Activated T-helper 1 cell treated with anti-CD3 and anti-CD28 coated beads, Interleukin-12 subunit alpha, Interleukin-12 subunit beta, Interleukin-2, Interleukin-4 antibody, amounts not matched to agents 30 ng/mL and 10 ng/mL and 1 ng/mL, durations not matched to agents 14 hours and 24 hours and 36 hours (primary cell): ENCODE measurements at places on chromosomes 16 and 17. TPM values are rescaled to one million over a fixed set of nuclear protein-coding genes. Genes with fewer than 3 reads are reported as not detected.

DNA sequence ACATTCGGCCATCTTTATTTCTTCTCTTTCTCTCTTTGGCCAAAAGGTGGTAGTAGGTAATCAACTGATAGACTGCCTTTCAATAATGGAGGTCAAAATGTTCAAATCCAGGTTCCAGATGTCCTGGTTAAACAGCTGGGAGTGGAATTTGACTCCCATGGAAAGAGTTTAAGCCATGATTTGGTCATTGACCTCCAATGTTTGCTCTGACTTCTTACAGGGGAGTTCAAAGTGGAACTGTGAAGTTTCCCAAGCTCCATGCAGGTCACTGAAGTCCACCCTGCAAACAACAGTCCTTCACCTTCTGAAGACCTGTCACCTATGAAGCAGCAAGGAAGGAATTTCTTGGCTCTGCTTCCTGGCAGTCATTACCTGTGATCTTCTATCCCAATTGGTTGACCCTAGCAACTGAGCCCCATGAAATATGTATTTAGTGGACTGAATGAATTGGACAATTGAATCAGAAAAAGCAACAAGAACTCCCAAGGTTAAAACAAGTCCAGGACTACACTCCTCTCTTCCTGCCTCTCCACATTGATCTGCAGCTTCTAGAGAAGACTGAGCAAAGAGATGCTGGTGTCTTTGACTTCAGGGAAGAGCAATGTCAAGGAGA, 28.0 kb upstream of the SOX9 start:
- DNase-seq, result no peak

DNA sequence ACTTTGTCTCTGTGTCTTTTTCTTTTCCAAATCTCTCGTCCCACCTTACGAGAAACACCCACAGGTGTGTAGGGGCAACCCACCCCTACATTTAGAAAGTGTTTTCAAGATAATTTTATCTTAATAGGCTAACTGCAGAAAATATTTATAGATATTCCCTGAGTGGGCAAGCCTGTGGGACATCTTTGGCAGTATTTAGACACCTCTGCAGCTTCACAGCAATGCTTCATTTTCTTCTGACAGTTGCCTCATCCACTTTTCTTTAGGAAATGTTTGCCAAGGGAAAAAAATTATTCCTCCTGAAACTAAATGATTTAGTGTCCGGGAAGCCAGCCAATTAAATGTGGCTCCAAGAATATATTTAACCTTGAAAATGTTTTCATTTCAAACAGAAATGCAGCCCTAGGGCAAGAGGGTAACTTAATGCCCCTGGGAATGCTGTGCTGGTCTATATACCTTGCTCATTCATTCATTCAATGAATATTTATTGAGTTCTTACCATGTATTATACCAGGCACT, 290.4 kb downstream of the ABCC12 start:
- DNase-seq, result no peak

- DNase-seq, result no peak
Observed at GRCh38 chr16:49352892-49353291, 20.7 kb upstream of the C16orf78 start.

GRCh38 chr17:72512649-72513556, 392.1 kb downstream of the SOX9 start:
- no peak for DNase-seq

Gene CDRT15L2
- not detected in 2 replicates for total RNA-seq

DNA sequence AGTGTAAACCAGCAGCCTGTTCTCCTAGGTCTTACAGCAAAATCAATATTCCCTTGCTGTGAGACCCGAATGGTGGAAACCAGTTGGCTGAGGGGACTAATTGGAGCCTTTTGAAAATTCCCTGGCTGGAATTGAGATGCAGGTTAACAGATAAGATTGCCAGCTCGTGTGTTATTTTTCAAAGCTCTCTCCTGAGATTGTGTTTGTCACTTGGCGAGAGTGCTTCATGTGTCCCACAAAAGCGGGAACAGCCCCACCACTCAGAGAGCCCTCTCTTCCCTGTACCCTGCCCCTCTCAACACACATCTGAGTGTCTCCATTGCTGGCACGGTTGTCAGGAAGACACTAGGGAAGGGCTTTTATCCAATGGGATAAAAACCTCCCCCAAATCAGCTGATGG, 356.1 kb downstream of the CPPED1 start:
- DNase-seq, result no peak

- peak; percentile 71 for DNase-seq
Observed at GRCh38 chr17:80761110-80761871, 216.7 kb downstream of the RPTOR start.

DNA sequence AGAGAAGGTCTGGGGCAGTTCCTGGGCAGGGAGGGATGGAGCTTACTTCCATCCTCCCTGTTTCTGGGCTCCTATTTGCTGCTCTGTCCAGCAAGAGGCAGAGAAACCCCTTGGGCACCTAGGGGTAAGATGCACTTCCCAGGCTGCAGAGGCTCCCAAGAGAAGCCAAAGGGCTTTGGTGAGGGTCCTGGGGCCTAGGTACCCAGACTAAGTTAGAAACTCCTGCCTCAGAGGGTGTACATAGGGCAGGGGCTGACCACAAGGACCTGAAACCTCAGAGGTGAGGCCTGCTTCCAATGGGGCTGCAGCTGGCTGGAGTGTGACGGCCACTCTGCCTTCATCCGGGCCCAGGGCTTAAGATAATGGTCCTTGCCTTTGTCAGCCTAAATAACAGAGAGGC, 1.6 kb upstream of the ARMC7 start:
- no peak for DNase-seq

DNA sequence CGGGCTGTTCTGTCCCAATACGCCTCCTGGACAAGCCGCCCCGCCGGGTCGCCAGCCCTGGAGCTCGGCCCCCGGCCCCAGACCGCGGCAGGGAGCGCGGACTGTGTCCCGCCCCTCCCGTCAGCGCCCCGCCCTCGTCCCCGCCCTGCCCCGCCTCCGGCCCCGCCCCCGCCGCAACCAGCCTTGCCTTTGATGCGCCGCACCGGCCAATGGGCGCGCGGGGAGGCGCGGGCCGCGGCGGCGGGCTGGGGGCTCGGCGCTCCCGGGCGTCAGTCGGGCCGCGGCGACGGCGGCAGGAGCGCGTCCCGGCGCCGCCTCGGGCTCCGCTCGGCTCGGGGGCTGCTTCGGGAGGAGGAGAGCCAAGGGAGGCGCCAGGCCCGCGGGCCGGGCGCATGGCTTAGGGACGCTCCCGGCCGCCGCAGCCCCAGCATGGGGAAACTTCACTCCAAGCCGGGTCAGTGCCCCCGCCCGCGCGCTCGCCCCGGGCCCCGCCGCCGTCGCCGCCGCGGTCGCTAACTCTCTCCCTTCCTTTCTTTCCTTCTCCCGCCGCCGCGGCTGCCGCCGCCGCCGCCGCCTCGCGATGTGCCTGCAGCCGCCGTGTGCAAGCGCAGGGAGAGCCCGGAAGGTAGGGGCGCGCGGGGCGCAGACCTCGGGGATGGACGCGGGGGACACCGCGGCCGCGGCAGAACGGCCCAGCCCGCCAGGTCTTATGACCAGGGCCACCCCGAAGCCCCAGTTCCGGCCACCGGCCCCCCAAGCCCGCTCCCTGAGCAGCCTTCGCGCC, at the start of gene NKD1:
TSS of gene NKD1 (plus strand) at position 272 of the 784 bp plus-strand sequence. CDS start at position 430, 158 bp downstream.
- peak; percentile 65 for DNase-seq

Gene CDH5
- total RNA-seq, result not detected in 2 replicates

- peak; percentile 28 for DNase-seq
Observed at GRCh38 chr16:11913425-11914079, 2.2 kb downstream of the GSPT1 start.

- no peak for DNase-seq
Observed at GRCh38 chr16:73887911-73888310, 408.7 kb upstream of the PSMD7 start.

GRCh38 chr17:28468781-28469180, 4.7 kb upstream of the SLC13A2 start:
- no peak for DNase-seq

Gene CHD9NB
- 0.24 and 1.1 TPM in 2 replicates for total RNA-seq

- no peak for DNase-seq
Observed at GRCh38 chr16:878072-878784, 77.7 kb upstream of the GNG13 start.

DNA sequence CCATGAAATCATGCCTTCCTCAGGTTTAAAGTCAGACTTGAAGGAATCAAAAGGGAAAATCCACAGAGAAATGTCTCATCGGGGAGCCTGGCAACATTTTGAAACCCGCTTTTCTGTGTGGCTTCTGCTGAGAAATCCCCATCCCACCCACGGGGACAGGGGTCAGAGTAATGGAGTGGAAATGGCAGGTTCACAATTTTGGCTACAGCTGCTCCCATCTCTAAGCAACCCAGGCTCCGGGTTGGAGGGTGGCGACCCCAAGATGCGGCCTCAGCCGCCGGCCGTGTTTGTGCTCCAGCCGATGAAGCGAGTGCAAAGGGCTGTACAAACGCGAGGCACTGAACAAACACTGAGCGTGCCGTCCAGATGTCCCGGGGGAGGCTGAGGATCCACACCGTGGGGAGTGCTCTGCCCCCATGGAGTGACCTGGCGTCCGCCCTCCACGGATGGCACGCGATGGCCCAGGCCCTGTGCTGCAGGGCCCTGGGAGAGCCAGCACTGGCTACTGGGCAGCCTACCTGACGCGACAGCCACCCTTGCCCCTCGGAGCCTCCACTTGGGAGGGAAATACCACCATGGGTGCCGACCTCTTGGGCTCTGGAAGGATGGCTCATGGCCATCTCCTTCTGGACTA, 22.2 kb downstream of the SLC43A2 start:
- no peak for DNase-seq

Gene RUNDC3A
- total RNA-seq, result 0.13 and 0.22 TPM in 2 replicates

- DNase-seq, result no peak
Observed at GRCh38 chr17:17034026-17034425, 8.2 kb upstream of the MPRIP start.

GRCh38 chr16:88489163-88489741, 36.2 kb downstream of the ZFPM1 start:
- no peak for DNase-seq

DNA sequence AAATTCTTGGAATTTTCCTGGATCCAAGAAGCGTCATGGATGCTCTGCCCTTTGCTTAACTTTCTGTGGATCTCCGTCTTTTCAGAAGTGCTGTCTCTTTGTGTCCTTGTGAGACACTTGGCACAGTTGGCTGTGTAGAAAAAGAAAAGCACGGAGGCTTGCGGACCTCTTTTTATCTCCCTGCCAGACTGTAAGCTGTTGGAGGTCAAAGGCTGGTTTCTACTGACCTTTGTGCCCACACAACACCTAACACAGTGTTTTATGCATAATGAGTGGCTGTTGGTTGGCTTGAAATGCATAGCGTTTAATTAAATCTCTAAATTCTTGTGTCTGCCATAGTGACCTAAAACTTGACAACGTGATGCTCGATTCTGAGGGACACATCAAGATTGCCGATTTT, 75.7 kb upstream of the CACNG3 start:
- DNase-seq, result no peak

Gene CLEC19A
- total RNA-seq, result not detected in 2 replicates

GRCh38 chr17:57120814-57121213, 35.8 kb downstream of the AKAP1 start:
- no peak for DNase-seq

DNA sequence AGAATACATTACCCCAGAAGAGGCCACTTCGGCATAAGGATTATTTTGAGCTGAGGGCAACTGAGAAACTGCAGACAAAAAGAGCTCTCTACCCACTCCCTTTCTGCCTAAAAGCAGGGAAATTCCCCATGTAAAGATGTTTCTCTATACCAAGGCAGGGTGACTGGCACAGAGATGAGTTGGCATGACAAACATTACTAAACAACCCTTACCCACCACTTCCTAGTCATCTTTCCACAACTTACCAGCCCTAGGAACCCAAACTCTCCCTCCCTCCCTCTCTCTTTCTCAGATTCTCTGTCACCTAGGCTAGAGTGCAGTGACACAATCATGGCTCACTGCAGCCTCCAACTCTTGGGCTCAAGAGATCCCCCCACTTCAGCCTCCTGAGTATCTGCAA, 68.6 kb downstream of the EMP2 start:
- DNase-seq, result no peak

Gene NUBP1
- 39.8 and 42.4 TPM in 2 replicates for total RNA-seq

GRCh38 chr16:54649876-54650275, 280.8 kb upstream of the IRX5 start:
- DNase-seq, result no peak

Gene TOM1L1
- total RNA-seq, result 0.32 and 0.41 TPM in 2 replicates

DNA sequence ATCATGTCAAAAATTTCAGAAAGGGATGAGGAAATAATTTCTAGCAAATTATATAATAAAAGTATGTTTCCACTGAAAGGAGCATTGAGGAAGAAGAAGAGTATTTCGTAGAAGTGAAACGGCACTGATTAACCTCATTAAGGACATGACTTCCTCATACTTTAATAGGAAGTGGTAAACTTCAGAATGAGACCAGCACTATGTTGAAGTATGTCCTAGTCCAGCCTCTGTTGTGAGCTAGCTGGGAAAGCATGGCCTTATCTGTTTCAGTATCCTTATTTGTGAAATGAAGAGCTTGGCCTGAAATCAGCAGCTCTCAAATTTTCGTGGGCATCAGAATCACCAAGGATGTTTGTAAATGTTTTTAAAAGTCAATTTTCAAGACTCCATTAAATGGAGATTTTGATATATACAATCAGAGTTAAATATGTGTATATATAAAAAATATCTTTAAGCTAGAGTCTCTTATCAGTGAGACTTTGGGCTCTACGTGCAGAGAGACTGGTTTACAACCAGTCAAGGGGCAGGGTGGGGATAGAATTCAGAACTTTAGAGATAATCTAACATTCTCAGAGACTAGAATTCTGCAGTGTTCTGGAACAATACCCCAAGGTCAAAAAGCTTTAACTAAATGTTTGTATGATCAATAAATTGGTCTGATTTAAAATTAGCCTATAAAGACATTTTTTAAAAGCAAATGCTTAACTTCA, 365.4 kb downstream of the CDH13 start:
- DNase-seq, result no peak

DNA sequence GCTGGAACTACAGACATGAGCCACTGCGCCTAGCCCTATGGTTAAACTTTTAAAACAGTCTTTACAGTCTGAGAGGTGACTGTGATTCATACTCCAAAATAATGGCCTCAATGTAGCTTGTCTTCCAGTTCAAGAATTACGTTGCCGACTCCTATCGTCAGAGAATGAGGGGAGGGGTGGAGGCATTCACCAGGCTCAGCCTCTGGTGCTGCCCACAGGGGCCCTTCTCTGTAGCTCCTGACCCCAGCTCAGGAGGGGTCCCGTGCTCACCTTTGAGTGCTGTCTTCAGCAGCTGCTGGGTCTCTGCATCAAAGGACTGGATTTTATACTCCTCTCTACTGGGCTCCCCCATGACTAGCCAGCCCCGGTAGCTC, 1.2 kb downstream of the MIF4GD start:
- no peak for DNase-seq

DNA sequence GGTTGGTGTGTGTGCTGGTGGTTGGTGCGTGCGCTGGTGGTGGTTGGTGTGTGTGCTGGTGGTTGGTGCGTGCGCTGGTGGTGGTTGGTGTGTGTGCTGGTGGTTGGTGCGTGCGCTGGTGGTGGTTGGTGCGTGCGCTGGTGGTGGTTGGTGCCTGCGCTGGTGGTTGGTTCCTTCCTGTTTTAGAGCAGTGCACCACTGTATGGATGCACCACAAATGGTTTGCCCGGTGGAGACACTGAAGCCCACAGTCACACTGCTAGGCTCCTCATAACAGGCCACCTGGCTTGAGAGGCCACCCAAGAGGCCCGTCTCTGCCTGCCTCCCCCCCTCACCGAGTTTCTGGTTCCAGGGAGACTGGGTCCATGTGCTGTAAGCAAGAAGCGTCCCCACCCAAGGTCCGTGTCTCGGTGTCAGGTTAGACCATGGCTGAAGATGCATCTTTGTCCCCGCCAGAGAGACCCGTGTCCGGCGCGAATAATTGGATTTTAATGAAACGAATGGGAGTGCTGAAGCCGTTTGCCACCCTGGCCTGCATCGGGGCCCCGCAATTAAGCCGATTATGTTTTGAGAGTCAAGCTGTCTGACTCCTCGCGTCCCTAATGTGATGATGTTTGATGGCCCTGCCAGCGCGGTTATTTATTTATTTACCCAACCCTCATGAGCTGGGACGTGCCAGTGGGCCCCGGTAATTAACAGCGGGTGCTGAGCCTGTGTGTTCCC, 161.3 kb upstream of the GSE1 start:
- DNase-seq, result no peak
